ENCODE measurements at places on chromosomes 3 and 15.
A peak's percentile ranks its signal among the peaks of the same experiment; 100 is the strongest.

DNA sequence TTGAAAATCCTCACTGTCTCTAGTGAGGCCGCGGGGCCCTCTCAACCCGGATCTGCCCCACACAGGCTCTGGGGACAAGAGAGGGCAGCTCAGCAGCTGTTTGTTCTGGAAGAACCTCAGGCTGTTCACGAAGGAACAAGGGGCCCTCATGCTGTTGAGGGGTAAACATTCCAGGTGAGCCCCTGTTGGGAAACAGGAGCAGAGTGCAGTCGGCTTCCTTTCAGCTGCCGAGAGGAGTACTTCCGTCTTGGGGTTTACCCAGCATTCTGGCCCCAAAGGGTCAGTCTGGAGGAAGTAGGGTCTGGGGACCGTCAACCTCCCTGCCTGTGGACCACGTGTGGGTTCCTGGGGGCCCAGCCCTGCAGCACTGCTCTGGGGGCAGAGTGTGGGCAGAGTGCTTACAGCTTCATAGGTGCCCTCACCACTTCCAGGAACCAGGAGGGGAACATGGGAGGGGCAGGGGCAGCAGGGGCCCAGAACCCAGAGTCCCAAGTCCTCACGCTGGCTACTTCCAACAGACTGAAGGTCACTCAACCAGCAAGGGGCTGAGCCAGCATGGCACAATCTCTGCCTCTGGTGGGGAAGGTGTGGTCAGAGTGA, 49.2 kb upstream of the CTSH start:
- DNase-seq: no peak

- no peak for DNase-seq
These were observed 5.5 kb upstream of the KY start for GRCh38 chr3:134656211-134656800.

DNA sequence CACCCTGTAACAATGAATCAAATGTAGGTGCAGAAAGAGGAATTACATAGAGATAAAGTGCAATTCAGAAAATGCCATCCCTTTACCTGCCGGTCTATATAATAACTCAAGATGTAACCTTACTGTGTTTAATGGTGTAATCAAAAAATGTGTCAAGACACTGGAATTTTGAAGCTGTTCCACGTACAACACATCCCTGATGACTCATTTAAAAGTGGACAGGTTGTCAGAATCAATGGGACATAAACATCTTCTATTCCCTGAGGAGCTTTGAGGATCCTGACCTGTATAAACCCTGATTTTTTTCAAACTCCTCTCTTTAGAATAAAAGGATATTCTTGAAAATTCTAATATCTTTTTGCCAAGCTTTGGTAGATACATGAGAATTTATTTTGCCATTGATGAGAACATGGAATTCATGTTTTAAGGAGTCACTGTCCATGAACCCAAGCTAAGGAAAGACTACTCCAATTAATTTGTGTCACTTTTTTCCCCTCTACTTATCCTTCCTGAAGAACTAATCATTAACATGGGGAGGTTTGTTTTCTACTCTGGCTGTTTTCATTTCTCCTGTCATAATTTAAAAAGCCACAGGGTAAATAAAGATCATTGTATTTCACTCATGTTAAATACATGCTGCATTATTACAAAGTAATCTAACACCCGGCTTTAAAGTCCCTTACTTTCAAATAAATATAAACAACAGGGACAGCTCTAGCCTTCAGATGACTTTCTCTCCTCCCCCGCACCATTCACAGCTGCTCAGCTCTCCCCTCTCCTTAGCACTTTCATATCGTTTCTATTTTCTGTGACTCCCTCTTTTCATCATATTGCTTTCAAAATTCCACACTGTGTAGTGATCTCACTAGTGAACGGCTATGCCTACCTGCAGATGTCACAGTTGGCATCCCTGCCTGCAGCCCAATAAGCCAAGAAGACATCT, 138.3 kb downstream of the TAFA4 start:
- no peak for DNase-seq

- DNase-seq: peak; percentile 7
These were observed 91.3 kb upstream of the SLC25A36 start for GRCh38 chr3:140850210-140850955.

DNA sequence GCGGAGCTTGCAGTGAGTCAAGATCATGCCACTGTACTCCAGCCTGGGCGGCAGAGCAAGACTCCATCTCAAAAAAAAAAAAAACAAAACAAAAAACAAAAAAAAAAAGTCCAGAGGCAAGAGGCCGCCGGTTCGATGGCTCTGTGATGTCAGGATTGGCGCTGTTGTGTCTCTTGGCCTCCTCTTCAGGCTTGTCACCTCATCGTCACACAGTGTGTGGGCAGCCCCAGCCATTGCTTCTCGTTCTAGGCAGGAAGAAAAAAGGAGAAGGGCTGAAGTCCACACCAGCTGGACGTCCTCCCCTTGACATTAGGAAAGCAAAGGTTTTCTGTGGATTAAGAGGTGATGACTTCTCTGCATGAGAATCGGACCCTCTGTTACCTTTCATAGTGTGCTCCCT, 191.1 kb downstream of the NSMCE3 start:
- DNase-seq: no peak

DNA sequence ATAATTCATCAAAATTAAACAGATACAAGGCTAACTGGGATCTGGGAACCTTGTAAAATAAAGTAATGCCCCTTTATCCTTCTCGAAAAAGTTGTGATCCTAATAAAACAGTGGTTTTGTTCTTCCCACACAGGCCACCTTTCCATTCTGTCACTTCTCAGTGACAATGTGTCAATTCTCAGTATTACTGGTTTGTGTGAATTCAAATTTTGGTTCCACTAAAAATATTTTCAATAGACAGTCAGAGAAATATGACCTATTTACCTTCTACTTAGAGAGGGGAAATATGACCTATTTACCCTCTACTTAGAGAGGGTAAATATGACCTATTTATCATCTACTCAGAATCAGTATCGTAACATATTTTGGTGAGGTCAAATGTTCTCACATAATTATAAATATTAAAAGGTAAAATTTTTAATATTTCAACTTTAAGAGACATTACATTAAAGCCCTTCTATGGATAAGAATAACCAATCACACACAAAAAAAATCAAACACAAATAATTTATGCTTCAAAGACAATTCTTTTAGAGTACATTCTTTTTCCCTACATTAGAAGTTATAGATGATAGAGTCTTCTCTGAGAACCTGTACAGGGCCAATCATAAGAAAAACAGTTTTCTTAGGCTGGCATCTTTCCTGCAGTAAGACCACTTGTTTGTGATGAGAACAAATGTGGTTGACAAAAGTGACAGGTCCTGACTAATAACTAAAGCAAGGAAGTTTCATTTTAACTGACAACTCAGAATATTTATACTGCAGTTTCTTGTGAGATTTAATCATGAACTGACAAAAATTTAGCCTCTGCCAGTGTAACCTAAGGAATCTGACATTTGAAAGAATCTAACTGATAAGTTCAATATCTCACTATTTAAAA, 323.3 kb downstream of the DIPK2A start:
- DNase-seq: no peak

DNA sequence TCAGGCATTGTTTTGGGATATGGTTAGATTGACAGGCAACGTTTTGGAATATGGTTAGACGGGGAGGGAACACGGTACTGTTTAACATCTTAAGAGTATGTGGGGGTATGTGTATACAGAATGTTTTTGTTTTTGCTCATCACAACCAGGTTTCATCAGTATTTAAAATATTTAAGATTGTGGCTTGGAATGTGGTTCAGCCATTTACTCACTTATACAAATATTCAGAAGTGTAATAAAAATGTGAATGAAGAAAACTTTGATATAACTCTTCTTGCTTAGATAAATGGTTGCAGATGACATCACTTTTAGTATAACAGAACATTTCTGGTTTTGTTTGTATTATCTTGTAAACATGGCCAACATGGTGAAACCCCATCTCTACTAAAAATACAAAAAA, 3.9 kb upstream of the PAK2 start:
- DNase-seq: no peak

DNA sequence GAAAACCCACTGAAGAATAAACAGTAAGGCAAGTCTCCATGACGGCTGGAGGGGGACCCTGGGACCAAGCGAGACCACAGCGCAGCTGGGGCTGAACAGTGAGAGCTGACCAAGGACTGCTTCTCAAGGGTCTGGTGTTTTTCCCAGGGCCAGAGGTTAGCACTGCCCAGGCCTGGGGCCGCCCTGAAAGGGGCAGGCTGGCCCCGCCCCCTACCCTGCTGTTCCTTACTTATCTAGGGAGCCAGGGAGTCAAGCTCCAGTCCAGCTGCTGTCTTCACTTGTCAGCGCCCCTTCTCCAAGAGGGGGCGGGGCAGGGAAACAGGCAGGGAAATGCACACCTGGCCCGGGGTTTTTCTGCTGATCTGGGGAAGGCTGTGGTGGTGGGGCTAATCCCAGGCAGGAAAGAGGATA, 51.6 kb upstream of the HACD2 start:
- no peak for DNase-seq

- DNase-seq: no peak
These were observed 781.1 kb downstream of the TUSC7 start for GRCh38 chr3:117490716-117491115.

DNA sequence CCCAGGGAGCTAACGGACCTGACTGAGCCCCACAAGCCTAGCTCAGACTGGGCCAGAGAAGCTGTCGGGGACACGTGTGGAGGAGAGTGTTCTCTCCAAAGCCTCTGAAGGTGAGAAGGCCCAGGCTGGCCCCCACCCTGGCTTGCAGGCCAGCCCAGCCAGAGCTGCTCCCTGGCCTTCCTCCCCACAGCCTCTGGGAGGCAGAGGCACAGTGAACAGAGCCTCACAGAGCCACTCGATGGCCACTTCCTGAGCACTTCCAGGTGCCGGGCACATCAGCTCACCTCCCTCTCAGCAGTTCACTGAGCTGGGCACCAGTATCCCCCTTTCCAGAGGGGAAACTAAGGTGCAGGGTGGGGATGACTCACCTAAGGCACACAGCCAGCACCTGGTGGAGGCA, 109.4 kb upstream of the LINGO1 start:
- DNase-seq: no peak

DNA sequence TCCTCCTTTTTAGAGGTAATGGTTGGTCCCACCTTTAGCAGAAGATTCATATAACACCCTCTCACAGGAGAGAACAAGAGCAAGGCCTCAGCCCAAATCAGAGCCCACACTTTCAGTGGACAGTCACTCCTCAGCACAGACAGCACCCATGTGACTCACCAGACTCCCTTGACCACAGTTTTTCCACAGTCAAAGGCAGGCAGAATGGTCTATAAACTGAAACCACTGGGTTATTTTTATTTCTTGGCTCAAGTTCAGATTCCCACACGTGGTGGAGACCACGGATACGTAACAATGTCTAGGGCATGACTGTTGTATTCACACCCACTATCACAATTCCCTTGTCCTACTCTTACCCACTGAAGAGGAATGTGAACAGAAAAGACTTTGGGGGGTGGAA, 237.8 kb upstream of the UBE2E1 start:
- peak; percentile 59 for DNase-seq

DNA sequence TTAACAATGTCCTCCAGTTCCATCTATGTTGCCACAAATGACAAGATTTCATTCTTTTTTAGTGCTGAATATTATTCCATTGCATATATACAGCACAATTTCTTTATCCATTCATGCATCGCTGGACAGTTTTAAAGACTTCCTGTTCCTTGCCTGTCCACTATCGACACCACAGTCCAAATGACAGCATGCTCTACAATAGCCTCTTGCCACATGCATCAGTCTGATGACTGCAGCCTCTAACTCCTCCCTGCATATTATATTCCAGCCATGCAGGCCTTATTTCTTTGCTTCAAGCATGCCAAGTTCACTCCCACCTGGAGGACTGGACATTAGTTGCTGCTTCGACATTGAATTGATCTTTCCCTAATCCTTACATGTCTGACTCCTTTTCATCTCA, 306.2 kb downstream of the FOXP1 start:
- DNase-seq: no peak

GRCh38 chr3:42665050-42665878, 11.8 kb downstream of the ZBTB47 start:
- no peak for DNase-seq

DNA sequence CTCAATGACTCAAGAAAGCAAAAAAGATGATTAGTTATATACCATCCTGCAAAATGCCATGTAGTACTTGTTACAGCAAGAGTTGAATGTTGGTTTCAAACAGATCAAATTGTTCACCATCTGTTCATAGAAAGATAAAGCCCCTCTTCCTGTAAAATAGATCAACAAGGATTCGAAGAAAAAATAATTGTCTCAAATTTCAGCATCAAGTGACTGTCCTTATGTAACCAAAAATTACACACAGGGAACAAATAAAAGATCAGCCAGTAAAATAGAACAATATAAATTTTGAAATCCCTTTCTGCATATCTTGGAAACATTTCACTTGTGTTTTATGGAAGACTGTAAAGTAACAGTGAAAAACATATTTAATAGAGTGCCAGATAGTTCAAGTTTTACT, 165.1 kb upstream of the STAC start:
- no peak for DNase-seq

DNA sequence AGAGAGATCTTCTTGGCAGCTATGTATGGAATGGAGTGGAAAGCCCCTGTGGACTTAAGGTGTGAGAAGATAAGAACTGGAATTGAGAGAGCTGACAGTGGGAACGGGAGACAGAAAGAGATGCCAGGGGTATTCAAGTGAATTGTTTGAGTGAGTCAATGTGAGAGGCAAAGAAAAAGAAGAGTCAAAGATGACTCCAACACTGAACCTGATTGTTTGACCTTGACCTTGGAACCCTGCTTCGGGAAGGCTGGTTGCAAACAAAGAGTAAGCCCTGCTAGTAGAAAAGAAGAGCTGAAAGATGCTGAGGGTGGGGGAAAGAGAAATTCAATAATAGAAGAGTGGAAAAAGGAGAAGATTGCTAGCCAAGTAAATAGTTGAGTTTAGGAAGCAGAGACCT, 238.6 kb downstream of the BBX start:
- DNase-seq: no peak

- DNase-seq: no peak
These were observed 355.1 kb downstream of the CLSTN2 start for GRCh38 chr3:140290105-140290504.

- peak; percentile 91 for DNase-seq
These were observed 17.7 kb downstream of the CHD2 start for GRCh38 chr15:92917598-92918407.

DNA sequence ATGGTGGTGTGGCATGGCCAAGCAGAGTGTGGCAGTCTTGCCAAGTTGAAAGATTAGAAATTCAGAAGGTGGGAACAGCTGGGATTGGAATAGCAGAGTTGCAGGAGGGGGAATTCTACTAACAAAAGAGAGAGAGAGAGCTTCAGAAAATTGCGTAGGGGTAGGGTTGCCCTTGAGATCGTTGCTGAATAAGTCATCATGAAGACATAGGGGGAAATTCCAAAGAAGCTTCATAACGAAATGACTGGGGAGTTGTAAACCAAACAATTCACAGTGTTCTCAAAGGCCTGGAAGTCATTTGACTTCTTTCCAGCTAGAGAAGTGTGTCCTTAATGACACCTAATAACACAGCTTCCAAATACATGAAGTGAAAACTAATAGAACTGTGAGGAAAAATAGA, 26.3 kb upstream of the TIPARP start:
- DNase-seq: no peak

DNA sequence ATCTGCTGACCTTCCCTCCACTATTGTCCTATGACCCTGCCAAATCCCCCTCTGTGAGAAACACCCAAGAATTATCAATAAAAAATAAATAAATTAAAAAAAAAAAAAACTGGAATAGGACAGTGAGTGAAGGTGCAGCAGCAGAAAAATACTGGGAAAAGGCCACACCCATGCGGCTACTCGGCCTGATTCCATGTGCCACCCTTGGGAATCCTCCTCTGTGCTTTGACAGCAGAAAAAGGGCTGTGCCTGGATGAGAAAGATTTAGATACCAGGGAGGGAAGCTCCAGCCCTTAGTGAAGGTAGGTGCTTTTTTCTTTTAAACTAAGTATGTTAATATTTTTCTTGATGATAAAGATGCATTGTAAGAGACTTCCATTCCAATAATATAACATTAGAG, 107.8 kb downstream of the CTNNB1 start:
- DNase-seq: no peak
